CMK (cell line): ENCODE measurements at places on chromosomes 1 and 21.
A peak's percentile ranks its signal among the peaks of the same experiment; 100 is the strongest.

GRCh38 chr1:205199090-205199930, 12.2 kb downstream of the DSTYK start:
- no peak for DNase-seq

DNA sequence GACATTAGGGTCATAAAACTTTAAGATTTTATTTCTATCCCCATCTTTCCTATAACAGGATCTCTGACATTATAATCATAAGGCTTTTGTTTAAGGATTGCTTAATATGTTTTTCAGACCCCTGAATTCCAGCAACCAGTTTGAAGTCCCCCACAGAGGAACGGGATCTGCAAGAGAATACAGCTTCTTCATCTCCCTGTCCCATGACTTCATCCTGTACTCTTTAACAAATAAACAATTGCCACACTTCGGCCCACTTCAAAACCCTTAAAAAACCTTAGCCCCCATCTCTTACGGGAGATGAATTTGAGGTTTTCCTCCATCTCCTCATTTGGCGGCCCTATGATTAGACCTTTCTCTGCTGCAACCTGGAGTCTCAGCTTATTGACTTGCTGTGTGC, 35.8 kb downstream of the TESK2 start:
- DNase-seq = no peak

DNA sequence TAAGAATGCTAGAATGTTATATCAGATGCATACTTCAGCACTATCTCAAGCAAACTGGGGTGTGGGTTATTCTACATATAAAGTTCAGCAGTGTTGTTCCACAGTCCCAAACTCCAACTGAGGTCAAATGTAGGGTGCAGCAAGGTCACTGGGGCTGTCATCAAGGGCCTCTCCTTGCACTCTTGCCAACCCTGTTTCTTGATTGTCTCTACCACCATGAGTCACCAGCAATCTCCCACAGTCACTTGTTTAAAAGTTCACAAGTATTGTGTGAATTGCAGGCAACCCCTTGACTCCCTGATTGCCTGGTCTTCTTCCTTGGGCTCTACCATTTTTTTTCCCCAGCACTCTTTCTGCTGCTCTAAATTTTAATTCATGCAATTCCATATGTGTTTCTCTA, 10.6 kb downstream of the METTL18 start:
- DNase-seq = no peak

DNA sequence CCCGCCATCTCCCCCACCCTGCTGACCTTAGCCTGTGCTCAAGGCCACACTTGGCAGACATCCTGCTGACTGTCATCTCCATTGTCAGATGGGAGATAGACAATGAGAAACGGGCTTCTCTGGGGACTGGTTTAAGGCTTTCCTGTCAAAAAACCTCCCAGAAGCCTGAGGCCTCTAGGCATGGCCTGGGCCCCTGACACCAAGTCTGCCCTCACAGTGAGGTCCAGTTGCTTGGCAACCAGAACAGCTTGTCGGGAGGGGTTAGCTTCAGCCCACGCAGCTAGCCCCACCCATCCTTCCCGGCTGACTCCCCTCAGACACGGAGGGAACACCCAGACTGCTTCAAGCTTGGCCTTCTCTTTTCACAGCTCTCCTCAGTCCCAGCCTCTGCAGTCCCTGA, 11.0 kb downstream of the PLEKHA6 start:
- peak; percentile 82 for DNase-seq

- no peak for DNase-seq
Observed at GRCh38 chr1:4591926-4592325, 62.5 kb upstream of the AJAP1 start.

GRCh38 chr1:16442265-16442664, 1.7 kb downstream of the NECAP2 start:
- DNase-seq = no peak

DNA sequence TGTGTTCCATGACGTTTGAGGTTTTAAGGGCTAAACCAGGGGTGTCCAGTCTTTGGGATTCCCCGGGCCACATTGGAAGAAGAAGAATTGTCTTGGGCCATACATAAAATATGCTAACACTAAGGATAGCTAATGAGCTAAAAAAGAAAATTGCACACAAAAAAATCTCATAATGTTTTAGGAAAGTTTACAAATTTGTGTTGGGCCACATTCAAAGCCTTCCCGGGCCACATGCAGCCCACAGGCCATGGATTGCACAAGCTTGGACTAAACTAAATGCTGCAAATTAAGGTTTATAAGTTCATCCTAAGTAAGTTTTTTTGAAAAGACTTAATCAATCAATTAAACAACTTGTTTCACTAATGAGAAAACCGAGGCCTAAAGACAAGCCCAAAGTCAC, 21.9 kb downstream of the NIBAN1 start:
- no peak for DNase-seq

DNA sequence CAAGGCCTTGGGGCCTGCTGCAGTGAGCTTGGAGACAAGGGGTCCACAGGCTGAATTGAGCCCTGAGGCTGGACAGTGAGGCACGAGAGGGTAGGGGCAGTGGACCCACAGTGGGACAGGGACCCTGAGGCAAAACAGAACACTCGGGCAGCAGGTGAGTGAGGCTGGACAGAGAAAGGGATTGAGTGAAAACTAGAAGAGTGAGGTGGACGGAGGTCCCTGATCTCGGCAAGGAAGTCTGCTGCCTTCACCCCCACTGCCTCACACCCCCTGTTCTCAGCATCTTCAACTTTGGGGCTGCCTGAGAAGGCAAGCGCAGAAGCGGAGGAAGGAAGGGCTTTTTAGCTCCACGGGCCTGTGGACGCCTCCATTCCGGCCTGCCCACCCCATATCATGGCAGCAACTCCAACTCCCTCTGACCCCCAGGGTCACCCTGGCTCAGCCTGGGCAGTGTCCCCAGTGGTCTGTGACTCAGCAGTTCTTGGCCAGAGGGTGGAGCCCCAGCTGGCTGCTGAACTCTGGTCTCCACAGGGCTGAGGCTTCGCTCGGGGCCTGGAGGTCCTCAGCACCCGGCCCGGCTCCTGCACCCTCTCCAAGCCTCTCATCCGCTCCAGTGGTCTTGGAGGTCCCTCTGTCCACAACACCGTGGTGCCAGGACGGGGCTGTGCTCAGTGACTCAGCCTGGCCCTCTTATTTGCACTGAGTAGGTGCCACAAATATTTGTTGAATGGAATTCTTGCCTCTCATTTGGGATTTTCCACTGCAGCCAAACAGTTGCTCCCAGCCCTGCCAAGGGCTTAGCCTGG, 60.0 kb upstream of the EPS8L3 start:
- peak; percentile 41 for DNase-seq

GRCh38 chr1:29895201-29895600, 658.9 kb downstream of the PTPRU start:
- DNase-seq = no peak

DNA sequence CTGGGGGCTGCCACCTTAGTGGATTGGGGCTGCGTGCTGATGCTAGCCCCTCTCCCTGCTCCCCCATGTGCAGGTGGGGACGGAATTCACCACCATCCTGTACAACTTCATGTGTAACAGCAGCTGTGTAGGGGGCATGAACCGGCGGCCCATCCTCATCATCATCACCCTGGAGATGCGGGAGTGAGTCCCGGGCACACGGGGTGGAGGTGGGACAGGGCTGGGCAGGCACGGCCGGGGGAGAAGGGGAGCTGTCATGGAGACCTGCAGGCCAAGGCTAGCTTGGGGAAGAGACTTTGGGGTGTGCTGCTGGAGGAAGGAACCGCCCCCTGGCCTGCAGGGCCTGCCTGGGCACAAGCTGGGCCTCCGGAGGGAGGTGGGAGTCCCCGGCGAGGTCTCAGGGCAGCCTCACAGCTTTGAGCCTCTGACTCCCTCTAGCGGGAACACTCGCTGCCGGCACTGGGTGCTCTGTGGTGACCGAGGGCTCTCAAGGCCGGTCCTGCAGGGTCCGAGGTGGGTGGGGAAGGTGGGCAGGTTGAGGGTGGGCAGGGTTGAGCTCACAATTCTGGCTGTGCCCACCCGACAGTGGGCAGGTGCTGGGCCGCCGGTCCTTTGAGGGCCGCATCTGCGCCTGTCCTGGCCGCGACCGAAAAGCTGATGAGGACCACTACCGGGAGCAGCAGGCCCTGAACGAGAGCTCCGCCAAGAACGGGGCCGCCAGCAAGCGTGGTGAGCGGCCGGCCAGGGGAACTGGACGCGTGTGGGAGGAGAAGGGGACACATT, 25.0 kb upstream of the CCDC27 start:
- peak; percentile 64 for DNase-seq

DNA sequence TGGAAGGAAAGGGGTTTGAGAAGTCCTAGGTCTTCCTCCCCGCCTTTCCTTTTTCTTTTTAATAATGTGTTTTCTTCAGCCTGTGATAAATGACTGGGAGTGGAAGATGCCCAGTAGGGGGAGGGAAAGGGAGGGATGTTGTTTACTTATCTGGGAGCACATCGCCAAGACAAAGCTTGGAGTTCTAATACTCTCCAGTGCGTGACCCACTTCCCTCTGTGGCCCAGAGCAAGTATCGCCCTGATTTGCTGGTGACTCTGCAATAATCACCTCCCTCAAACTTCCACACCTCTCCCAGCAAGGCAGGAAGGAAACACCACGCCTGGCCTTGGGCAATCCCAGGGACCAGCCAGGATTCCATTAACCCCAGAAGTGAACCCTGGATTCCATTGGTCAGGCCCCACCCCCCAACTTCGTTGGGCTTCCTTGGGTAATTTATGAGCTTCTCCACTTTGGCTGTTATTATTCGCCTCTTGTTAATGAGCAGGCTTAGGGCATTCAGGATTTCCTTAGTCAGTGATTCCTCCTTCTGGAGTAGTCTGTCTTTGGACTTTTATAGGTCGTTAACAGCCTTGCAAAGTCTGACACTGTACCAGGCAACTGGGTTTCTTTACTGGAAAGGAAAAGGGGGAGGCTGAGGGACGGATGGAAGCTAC, 24.3 kb upstream of the GRHL3 start:
- DNase-seq = no peak

DNA sequence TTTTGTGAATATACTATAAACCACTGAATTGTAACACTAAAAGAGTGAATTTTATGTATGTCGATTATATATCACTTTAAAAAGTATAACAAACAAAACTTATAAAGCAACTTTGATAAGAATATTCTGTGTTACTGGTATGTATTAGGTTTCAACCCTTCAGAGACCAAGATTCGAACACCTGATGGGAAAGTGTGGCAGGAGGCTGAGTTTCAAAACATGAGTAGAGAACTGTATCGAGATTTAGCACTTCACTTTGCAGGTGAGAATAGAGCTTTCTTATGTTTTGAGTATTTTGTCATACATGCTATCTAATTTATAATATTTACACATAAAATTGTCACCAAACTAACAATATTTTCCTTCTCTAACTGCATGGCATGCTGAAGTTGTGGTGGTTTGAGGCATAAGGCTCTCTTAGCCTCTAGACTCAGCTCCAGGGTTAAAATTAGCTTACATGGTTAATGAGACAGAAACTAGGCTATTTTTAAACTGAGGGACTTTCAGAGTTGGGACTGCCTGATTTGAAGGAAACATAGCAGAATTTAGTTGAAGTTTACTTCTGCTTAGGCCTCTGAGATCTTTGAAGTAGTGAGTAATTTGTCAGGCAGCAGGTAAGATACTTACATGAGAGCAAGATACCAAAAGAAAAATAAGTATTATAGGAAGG, 48.6 kb downstream of the CEP350 start:
- DNase-seq = no peak

DNA sequence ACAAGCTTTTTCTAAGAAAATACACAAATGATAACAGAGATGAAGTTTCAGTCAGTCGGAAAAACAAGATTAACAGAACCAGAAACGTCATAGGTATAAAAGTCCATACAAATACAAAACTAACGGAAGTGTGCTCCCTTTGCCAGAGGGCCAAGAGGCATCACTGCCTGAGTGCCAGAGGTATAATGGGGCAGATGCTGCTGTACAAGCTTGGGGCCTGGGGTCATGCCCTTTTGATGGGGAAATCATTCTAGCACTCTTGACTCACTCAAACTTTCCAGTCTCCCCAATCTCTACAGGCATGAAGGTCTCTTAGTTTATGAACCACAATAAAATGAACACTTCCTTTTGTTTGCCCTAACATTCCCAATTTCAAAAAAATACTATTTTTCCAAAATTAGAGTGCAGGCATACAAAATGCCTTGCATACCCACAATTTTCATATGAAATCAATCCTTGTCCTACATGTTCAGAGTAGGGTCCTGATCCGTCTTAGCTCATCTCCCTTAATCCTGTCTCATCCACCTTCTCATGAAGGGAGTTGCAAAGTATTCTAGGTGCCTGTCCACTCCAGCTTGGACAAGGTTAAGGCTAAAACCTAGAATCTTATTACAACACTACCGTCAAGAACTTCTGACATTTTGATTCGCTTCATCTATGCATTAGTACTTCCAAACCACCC, 1.5 kb downstream of the RPL22 start:
- no peak for DNase-seq

- DNase-seq = no peak
Observed at GRCh38 chr1:203913073-203913521, 51.7 kb downstream of the SNRPE start.

GRCh38 chr1:64572222-64572900, 102.4 kb downstream of the CACHD1 start:
- no peak for DNase-seq

DNA sequence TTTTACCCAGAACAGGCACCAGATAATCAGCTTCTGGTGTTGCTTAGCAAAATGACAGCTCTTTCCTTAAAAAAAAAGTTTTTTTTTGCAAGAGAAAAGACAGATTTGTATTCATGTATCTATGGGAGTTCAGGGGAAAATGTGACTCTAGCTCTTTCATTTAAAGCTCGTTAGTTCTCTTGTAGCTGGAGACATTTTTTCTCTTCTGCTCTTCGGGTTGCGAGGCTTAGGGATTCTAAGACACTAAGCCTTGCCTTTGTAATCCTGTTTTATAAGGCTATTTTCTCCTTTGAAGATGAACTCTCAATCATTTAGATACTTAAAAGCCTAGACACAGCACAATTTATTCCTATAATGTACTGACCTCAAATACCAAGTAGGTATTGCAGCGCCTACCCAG, 40.3 kb upstream of the EDARADD start:
- no peak for DNase-seq

DNA sequence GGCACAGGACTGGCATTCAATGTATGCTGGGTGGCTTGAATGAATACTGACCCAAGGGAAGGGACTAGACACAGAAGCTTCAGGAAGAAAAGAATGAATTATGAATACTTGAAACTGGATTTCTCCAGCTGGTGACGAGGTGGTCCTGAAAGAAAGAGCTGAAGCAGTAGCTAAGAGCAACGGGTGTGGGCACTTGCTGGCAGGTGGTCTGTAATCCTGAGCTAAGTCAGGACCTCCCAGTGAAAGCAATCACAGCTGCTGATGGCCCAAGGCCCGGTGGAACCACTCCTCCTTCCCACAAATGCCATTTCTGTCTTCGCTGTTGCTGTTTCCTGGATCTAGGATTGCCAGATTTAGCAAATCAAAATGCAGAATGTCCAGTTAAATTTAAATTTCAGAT, 47.0 kb downstream of the NEK2 start:
- DNase-seq = no peak
